HepG2 (cell line): ENCODE measurements at places on chromosomes 2 and 18.

- no peak for DNase-seq
- no peaks in the 10 kb centered on the region for H3K4me1 ChIP-seq
- no peaks in the 10 kb centered on the region for H3K36me3 ChIP-seq
- no peak overlapping the region for H3K27ac ChIP-seq
- no peaks in the 10 kb centered on the region; the same call in 1 of the 2 replicates for H3K27me3 ChIP-seq
- H3K4me3 ChIP-seq, result no peak overlapping the region
Measured at GRCh38 chr18:22552254-22552653, 134.5 kb upstream of the CTAGE1 start.

DNA sequence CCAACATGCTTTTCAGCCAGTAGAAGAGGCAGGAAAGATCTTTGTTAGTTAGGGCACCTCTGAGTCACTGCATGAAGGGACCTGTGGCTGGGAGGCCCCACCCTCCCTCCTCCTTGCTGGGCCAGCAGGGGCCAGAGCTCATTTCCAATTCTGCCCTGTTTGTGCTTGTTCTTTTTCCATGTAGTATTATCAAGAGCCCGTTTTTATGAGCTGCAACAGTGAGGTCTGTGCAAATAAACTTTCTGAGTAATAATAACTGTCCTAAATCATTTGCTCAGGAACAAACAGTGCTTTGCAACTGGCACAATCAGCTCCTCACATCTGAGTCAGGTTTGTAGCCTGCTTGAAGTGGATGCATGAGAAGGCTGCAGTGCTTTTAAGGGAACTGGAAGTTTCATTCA is 128.0 kb downstream of the ARL4C start:
- no peaks in the 10 kb centered on the region for H3K36me3 ChIP-seq
- no peaks in the 10 kb centered on the region for H3K27me3 ChIP-seq
- no peak overlapping the region for H3K4me3 ChIP-seq

DNA sequence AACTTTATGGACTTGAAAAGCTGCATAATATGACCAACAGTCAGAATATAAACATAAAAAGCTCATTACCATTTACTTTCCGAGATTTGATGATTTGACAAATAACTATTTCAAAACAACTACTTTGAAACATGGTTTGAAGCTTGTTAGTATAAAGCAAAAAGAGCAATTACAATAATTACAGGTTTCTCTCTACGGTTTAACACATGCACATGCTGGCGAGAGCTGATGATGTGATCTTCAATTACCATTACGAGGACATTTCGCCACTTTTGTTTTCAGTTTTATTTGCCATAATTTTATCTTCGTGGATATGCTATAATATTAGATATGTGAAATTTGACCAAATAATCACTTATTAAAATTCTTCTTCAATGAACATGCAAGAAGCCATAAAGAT is 270.1 kb downstream of the TCF4 start:
- no peak overlapping the region for H3K27ac ChIP-seq
- H3K4me3 ChIP-seq, result no peak overlapping the region
- H3K4me1 ChIP-seq, result no peaks in the 10 kb centered on the region
- no peaks in the 10 kb centered on the region for H3K27me3 ChIP-seq
- no peak for DNase-seq

GRCh38 chr2:14081521-14081920 is 551.0 kb upstream of the LRATD1 start:
- H3K27ac ChIP-seq, result no peak overlapping the region
- no peaks in the 10 kb centered on the region for H3K36me3 ChIP-seq
- no peak overlapping the region for H3K4me3 ChIP-seq
- H3K27me3 ChIP-seq, result no peaks in the 10 kb centered on the region

GRCh38 chr18:34942975-34943374 is 98.2 kb upstream of the MAPRE2 start:
- peak; percentile 28 for DNase-seq
- no peak overlapping the region for H3K4me3 ChIP-seq
- peaks cover 26% of the 10 kb centered on the region for H3K4me1 ChIP-seq
- no peaks in the 10 kb centered on the region for H3K36me3 ChIP-seq
- H3K27ac ChIP-seq, result no peak overlapping the region
- H3K27me3 ChIP-seq, result no peaks in the 10 kb centered on the region

GRCh38 chr2:122535960-122536505 is 780.6 kb downstream of the TSN start:
- H3K4me1 ChIP-seq, result no peaks in the 10 kb centered on the region
- DNase-seq, result no peak
- H3K27me3 ChIP-seq, result no peaks in the 10 kb centered on the region
- no peaks in the 10 kb centered on the region for H3K36me3 ChIP-seq
- no peak overlapping the region for H3K27ac ChIP-seq
- no peak overlapping the region for H3K4me3 ChIP-seq

- no peak overlapping the region for H3K4me3 ChIP-seq
- DNase-seq, result no peak
- H3K27ac ChIP-seq, result no peak overlapping the region
- no peaks in the 10 kb centered on the region for H3K36me3 ChIP-seq
Measured at GRCh38 chr2:58769864-58770234, 528.7 kb upstream of the FANCL start.

- no peaks in the 10 kb centered on the region for H3K4me1 ChIP-seq
- no peak overlapping the region for H3K4me3 ChIP-seq
- H3K27ac ChIP-seq, result no peak overlapping the region
- peaks cover 40% of the 10 kb centered on the region; the same call in 2 of the 3 replicates for H3K27me3 ChIP-seq
- no peaks in the 10 kb centered on the region for H3K36me3 ChIP-seq
- DNase-seq, result no peak
Measured at GRCh38 chr2:128502638-128503246, 184.1 kb upstream of the HS6ST1 start.

- no peaks in the 10 kb centered on the region for H3K36me3 ChIP-seq
- no peaks in the 10 kb centered on the region for H3K4me1 ChIP-seq
- no peak overlapping the region for H3K4me3 ChIP-seq
Measured at GRCh38 chr2:38886063-38886462, 3.6 kb upstream of the ARHGEF33 start.

DNA sequence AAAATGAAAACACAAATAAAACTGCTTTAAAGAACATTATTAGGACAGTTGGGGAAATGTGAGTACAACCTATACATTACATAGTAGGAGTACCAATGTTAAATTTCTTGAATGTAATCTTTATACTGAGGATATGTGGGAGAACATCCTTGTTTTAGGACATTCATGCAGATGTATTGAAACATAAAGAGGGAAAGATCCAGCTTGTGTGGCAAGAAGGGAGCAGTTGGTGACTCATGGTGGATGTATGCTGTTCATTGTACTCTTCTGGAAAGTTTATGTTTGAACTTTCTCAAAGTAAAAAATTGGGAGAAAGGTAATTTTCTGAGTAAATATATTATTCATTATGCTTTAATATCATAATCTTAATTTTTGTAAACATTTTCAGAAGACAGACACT is 132.1 kb upstream of the DLGAP1 start:
- H3K4me3 ChIP-seq, result no peak overlapping the region
- peaks cover 11% of the 10 kb centered on the region for H3K4me1 ChIP-seq
- DNase-seq, result no peak
- no peaks in the 10 kb centered on the region for H3K27me3 ChIP-seq

DNA sequence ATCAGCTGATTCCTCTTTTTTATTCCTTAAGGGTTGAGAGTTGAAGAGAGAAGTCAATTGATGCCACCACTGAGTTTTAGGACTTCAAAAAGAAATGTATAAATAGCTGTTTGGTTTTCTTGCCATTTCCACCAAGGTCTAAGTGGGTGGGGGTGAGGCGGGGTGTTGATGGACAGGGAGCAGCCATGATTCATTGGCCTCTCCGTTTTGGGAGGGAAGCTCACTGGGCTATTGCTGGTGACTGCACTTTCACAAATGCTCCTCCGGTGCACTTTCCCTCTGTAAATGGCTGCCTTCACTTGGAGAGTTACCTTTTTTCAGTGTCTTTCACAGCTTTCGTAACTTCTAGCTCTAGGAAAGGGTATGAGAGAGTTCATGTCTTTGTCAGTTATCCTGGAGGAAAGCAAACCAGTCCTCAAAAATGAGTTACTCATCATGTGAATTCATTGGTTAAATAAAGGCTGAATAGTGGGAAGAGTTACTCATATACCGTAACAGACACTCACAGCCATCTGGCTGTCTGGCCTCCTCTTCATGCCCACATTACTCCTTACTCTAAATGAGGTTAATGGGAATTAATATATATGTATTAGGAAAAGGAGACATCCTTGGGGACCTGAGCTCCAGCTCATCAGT is 17.4 kb upstream of the CTAGE1 start:
- H3K27me3 ChIP-seq, result no peaks in the 10 kb centered on the region
- no peak overlapping the region for H3K27ac ChIP-seq
- H3K4me3 ChIP-seq, result no peak overlapping the region
- H3K4me1 ChIP-seq, result no peaks in the 10 kb centered on the region

DNA sequence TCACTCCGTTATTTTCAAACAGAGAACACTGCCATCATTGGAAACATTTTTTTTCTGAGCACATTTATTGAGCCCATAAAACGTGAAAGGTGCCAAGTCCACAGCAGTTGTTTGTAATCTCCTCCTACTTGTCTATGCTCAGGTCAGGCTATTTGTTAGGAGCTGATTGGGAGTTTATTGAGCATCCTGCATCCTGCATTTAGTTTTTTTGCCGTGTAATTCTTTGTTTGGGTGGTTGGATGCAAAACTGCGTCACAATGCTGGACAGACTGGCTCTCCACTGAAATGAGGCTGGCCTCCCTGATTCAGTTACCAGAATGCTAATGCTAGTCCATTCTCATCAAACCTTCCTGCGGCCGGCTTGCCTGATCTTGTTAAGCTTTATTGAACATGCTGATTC is 71.4 kb downstream of the RAPGEF4 start:
- H3K4me3 ChIP-seq, result no peak overlapping the region
- H3K27me3 ChIP-seq, result no peaks in the 10 kb centered on the region
- H3K4me1 ChIP-seq, result no peaks in the 10 kb centered on the region
- H3K36me3 ChIP-seq, result no peaks in the 10 kb centered on the region
- DNase-seq, result no peak

DNA sequence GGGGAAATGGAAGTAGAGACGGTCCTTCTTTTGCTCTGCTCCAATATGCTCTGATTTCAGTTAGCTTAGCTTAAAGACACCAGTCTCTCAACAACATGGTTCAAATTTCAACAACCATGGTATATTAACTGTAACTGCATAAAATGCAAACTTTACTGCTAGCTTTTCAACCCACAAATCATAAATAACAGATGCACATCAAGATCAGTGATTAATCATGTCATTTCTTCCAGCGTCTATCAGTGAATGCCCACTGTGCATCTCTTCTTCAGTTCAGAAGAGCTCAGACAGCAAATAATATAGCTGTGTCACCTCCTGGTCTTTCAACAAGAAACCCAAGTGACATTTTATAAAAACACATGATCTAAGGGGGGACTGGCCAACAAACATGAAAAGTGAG is 12.6 kb downstream of the PECR start:
- H3K36me3 ChIP-seq, result peaks cover 13% of the 10 kb centered on the region
- no peak overlapping the region for H3K27ac ChIP-seq
- DNase-seq, result no peak
- H3K4me3 ChIP-seq, result no peak overlapping the region
- no peaks in the 10 kb centered on the region for H3K27me3 ChIP-seq
- H3K4me1 ChIP-seq, result peaks cover 76% of the 10 kb centered on the region

GRCh38 chr2:101124643-101125366 is 26.4 kb downstream of the TBC1D8 start:
- peak; percentile 96 for DNase-seq
- peaks cover 5% of the 10 kb centered on the region for H3K36me3 ChIP-seq
- H3K4me3 ChIP-seq, result peak overlapping the region; percentile 8
- no peaks in the 10 kb centered on the region for H3K27me3 ChIP-seq

DNA sequence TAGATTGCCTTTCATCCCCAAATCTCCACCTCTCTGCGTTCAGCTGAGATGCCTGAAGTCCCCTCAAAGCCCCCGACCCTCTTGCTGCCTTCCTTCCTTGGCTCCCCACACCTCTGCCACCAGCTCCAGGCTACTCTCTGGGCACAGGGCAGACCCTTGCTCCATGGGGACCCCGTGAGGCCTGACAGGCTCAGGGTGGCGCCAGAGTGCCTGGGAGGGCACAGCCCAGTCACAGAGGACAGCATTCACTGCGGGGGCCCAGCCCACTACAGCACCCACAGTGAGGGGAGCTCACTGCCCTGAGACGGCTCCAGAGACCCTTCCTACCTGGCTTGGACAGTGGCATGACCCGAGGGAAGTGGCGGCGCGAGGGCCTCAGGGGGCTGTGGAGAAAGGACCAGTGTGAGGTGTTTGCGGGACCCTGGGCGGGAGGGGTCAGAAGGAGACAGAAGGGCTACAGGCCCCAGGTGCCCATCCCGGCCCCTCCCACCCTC is 51.0 kb downstream of the AQP12A start:
- DNase-seq, result no peak
- no peaks in the 10 kb centered on the region for H3K4me1 ChIP-seq
- peaks cover 100% of the 10 kb centered on the region for H3K27me3 ChIP-seq
- no peaks in the 10 kb centered on the region for H3K36me3 ChIP-seq

DNA sequence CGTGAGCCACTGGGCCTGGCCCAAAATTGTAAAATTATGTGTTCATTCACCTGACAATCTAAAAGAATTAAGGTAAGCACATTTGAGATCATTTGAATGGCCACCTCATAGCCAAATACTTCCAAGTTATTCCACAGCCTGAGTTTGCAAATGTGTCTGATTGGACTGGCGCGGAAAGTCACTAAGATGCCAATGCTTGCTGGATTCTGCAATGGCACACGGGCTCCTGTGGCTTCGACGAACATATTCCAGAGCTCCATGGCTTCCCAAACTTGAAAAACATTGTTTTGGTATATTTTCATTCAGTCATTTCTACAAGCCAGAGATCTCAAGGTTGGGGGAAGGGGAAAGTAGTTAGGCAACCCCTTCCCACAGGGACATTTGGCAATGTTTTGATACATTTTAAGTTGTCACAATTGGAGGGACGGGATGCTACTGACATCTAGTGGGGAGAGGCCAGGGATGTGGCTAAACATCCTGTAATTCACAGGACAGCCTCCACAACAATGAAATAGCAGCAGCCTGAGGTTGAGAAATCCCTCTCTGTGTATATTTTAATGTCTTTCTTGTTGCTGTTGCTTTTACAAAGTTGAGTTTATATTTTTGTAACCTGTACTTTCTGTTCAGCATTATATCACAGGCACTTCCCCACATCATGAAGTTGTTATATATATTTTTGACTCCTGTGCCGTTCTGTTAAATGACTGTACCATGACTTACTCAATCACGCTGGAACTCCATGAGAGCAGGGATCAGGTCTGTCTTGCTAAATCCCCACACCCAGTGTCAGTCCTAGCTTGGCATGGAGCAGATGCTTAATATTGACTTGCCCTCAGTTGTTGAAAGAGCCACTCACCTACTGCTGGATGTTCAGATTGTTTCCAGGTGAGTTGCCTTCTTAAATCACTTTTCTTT is 56.9 kb downstream of the COL4A4 start:
- H3K27me3 ChIP-seq, result no peaks in the 10 kb centered on the region
- no peak overlapping the region for H3K4me3 ChIP-seq
- DNase-seq, result peak; percentile 73

- no peak overlapping the region for H3K27ac ChIP-seq
- no peaks in the 10 kb centered on the region for H3K36me3 ChIP-seq
- no peaks in the 10 kb centered on the region for H3K4me1 ChIP-seq
- H3K27me3 ChIP-seq, result no peaks in the 10 kb centered on the region
- H3K4me3 ChIP-seq, result no peak overlapping the region
Measured at GRCh38 chr2:144607891-144608521, 88.1 kb upstream of the ZEB2 start.
